Activated effector memory CD4-positive, alpha-beta T cell treated with anti-CD3 and anti-CD28 coated beads, Interleukin-2, amount 50 U/mL, for 16 hours (primary cell): ENCODE measurements at places on chromosomes 13 and 19.
A peak's percentile ranks its signal among the peaks of the same experiment; 100 is the strongest.

GRCh38 chr13:25165663-25166062 lies 6.4 kb downstream of the AMER2 start:
- no peak for DNase-seq

GRCh38 chr13:19053561-19053960 lies 128.1 kb downstream of the TUBA3C start:
- no peak for DNase-seq

DNA sequence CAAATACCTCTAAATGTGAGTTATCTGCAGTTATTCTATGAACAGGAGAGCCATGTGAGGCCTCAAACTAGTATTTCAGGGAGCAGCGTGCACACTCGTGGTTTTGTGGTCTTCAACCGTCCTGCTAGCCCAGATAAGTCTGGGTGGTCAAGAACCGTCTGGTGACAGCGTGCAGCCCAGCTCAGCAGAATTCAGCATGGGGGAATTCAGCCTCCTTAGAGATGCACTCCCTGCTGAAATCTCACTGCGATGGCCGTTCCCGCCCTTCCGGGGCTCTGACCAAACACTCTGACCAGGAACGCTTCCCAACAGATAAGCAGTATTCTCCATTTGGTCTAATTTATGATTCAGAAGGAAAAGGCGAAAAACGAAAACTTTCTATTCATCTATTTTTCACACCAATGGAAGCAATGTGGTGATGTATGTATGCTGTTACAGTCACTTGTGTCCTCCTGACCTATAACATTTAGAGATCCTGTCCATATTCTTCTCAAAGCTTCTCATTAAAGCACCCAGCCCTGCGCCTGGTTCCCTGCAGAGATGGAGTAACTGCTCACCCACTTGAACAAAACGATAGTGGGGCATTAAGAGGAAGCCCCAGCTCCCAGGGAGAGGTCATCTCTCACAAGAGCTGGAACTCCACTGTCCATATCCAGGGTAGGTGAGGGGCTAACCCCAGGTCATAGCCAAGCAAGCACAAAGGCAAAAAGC lies 2.9 kb downstream of the ANKRD27 start:
- no peak for DNase-seq

- DNase-seq: no peak
Observed at GRCh38 chr13:51495316-51495715, 42.5 kb upstream of the INTS6 start.

GRCh38 chr19:19602136-19602712 lies 16.3 kb downstream of the PBX4 start:
- peak; percentile 78 for DNase-seq

DNA sequence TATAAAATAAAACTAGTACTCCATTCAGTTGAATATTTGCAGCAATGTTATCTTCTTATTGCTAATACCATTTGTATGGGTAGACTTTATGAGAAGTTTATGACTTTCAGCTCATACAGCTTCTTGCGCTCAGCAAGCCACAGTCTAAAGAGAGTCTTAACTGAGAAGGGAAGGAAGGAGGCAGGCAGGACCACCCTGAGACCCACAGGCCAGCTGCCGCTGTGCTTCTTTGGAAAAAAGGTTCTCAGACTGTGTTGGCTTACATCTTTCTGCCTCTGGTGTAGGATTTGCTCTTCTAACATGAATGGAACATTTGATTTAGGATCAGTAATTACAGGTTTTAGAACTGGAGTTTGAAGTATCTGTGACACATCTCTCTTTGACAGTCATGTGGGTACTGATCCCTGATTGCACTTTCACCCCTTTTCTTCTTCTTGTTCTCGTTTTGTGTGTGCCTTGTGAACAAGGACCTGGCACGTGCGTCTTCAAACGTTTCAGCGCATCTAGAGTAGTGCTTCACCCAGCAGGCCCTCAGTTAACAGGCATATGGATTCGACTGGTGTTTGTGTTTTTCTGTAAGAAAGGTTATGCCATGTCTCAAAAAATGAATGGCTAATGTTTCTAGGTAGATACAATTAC lies 7.1 kb upstream of the GPR18 start:
- no peak for DNase-seq

DNA sequence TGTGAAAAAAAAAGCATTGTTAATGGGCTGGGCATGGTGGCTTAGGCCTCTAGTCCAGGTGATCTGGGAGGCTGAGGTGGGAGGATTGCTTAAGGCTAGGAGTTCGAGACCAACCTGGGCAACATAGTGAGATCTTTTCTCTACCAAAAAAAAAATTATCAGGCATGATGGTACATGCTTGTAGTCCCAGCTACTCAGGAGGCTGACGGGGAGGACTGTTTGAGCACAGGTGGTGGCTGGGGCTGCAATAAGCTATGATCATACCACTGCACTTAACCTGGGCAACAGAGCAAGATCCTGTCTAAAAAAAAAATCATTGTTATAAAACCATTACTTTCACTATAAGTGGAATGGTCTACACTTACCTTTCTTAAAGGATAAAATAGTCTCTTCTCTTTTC lies 30.4 kb downstream of the GPC6 start:
- no peak for DNase-seq

- no peak for DNase-seq
Observed at GRCh38 chr19:28949535-28949934, 263.4 kb downstream of the UQCRFS1 start.

GRCh38 chr13:90498096-90498495 lies 849.4 kb upstream of the MIR17HG start:
- no peak for DNase-seq

DNA sequence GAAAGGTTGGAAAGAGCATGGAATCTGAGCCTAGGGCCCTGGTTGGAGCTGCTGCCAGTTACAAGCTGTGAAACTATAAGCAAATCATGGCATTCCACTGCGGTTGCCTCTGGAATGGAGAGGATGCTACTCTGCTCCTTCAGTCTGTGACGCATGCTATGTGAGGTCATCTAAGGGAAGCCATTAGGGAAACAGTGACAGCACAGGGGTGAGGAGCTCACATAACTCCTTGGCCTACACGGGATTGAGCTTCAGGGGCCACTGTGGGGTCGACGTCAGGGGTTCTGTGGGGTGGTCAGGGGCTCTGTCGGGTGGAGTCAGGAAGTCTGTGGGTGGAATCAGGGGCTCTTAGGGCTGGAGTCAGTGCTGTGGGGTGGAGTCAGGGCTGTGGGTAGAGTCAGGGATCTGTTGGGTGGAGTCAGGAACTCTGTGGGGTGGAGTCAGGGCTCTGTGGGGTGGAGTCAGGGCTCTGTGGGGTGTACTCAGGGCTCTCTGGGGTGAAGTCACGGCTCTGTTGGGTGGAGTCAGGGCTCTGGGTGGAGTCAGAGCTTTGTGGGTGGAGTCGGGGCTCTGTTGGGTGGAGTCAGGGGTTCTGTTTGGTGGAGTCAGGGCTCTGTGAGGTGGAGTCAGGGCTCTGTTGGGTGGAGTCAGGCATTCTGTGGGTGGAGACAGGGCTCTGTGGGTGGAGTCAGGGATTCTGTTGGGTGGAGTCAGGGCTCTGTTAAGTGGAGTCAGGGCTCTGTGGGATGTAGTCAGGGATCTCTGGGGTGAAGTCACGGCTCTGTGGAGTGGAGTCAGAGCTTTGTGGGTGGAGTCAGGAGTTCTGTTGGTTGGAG lies 35.8 kb upstream of the MEDAG start:
- DNase-seq: no peak

GRCh38 chr13:44283600-44283999 lies 90.0 kb upstream of the SERP2 start:
- DNase-seq: no peak

DNA sequence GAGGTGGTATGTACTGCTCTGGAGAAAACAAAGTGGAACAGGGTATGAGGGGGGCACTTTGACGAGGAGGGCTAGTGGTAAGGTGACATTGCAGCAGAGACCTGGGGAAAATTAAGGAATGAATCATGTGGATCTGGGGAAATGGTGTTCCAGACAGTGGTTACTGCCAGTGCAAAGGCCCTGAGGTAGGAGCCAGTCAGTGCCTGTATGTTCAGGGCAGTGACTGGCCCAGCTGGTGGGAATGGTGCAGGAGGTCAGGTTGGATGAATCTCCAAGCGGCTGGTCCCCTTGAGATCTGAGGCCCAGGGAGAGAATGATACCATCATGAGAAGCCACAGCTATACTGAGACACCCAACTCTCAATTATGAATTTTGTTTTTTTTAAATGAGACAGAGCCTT lies 4.9 kb downstream of the VAV1 start:
- DNase-seq: no peak
